ENCODE measurements at places on chromosomes 5 and 9.
A peak's percentile ranks its signal among the peaks of the same experiment; 100 is the strongest.

DNA sequence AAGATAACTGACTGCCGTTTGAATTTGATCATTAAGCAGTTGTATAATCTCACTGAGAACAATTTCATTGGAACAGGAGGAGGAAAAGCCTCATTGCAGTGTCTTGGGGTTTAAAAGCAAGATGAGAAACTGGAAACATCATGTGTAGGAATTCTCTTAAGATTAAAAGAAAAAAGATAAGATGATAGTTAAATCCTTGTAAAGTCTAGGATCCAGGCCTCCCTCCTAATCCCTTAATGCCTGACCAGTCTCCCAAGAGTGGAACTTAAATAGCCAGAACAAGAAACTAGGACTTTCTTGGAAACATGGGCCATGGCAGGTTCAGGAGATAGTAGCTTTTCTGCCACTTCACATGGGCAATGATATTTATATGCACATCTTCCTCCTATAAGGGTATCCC, 37.0 kb upstream of the LRRC19 start:
- no peak for DNase-seq

- DNase-seq: no peak
Measured at GRCh38 chr9:3721096-3721495, 195.3 kb upstream of the RFX3 start.

DNA sequence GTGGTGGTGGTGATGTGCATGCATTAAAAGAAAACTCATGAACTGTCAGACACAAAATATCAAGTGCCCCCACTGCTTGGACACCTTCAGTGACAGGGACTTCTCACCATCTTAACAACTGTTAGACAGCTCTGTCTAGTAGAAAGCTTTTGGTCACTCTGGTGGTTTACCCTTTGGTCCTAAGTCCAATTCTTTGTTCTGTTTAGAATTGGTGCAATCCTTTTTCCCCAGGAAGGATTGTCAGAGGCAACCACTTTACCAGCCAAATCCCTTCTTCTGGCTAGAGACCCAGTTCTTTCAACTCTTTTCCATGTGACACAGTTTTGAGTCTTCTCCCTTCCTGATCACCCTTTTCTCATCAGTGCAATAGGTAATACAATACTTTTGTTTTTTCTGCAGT, 140.2 kb downstream of the SEC61B start:
- no peak for DNase-seq

DNA sequence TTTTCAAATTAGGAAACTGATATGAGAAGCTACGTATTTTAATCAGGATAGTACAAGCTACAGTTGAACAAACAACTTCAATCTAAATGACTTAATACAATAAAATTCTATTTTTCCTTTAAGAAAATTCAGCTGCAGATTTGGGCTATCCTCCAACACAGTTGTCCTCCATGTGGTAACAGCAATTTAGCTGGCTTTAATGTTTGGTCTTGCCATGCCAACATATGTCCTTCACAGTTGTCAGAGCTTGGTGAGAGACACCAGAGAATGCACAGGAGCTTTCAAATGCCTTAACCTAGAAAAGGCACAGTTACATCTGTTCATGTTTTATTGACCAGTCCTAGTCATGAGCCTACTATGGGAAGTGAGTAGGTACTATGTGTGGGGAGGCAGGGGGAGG, 10.8 kb downstream of the FAM174A start:
- no peak for DNase-seq

- no peak for DNase-seq
Measured at GRCh38 chr5:53882676-53883031, 322.2 kb downstream of the NDUFS4 start.

GRCh38 chr5:24633715-24634325, 11.0 kb downstream of the CDH10 start:
- DNase-seq: no peak

DNA sequence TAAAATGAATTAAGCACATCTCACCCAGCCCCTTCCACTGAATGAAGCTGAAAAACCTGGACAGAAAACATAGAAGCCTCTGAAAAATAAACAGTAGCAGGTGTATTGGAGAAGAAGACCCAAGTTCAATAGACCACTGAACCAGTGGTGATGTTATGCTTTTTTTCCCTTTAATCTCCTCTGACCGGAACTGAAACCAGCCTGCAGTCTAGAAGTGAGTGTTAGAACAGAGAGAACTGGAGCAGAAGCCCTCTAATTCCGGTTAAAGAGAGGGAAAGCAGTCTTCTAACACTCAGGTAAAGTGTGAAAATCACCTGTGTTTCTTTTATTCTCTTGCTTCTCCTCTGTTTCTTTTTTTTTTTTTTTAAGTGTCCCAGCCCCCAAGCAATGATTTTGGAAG, 83.5 kb upstream of the CCL21 start:
- DNase-seq: no peak

DNA sequence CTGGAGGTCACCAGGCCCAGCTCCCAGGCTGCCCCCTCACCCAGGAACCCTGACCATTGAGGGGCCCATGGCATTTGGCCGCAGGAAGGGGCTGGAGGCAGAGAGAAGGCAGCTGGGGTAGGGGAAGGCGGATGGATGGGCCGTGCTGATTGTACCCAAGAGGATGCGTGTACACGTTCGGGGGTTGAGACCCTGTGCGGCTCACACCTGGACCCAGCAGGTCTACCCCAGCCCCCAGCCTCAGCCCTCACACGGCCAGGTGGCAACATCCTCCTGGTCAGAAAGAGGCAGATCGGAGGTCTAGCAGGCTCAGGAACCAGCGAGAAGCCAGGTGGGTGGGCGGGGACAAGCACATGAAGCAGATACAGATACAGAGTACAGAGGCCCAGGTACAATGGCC, 33.7 kb downstream of the NACC2 start:
- no peak for DNase-seq

GRCh38 chr9:124045076-124045829, 33.7 kb downstream of the LHX2 start:
- DNase-seq: peak; percentile 63

DNA sequence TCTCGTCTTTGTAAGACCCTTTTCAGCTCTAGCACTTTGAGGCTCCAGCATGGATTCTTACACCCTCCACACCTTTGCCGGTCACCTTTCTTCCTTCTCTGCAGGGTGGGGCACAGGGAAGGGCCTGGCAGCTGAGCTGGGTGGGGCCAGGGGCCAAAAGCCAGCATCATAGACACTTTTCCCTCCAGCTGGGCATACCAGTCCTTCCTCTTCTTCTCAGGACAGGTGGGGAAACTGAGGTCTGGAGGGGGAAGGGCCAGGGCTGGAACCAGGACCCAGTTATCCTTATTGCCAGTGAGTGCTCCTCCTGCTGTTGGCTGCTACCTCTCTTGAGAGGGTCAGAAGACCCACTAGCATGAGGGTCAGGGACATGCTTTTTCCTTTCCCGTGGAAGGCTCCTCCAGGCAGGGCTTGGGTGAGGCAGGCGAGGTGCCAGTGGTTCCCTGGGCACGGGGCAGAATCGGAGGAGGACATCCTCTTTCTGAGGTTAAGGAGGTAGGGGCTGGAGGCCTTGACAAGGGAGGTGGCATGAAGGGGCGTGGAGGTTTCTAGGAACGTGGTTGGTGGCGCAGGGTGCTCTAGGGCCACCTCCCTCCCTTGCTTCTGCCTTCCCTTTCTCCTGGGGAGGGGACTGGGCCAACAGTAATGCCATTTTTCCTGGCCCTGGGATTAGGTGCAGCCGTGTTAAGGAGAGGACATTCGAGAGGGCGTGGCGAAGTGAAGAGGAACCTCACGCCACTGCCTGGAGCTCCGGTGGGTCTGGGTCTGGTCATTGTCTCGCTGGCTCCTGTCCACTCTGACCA, at the start of gene NDST1:
Gene NDST1 (plus strand): TSS at position 658 of the 803 bp plus-strand sequence. CDS start 13,124 bp downstream, outside the sequence.
- DNase-seq: no peak

Data from heart left ventricle (tissue), 16 donors.